NCI-H2029 (cell line): ENCODE measurements at places on chromosomes 11 and 22.

GRCh38 chr22:27420817-27421361 is 380.7 kb downstream of the MN1 start:
- DNase-seq = no peak

GRCh38 chr22:46517255-46517761 is 20.1 kb downstream of the CELSR1 start:
- no peak for DNase-seq

DNA sequence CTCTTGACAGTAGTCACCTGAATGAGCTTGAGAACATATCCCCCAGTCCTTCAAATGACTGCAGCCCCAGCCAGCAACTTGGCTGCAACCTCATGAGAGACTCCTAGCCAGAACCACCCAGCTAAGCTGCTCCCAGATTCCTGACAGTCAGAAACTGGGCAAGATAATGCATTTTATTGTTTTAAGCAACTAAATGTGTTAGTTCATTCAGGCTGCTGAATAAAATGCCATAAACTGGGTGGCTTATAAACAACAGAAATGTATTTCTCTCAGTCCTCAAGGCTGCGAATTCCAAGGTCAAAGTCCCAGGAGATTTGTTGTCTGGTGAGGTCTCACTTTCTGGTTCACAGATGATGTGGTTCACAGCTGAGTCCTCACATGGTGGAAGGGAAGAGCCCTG is 5.8 kb upstream of the PAMR1 start:
- DNase-seq = no peak

DNA sequence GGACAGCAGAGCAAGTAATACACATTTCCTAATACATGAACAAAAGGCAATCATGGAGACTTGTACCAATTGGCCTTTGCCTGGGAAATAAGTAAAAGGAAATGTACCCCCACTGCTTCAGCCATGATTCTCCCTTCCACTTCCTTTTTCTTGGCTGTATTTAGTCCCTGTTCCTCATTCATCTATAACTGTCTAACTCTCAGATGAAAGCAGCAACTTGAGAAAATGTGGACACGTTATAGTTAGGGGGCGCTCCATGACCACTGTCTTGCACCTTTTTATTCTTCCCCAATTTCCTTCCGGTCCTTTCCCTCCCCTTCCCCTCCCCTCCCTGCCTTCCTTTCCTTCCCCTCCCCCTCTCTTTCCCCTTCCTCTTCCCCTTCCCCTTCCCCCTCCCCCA is 61.3 kb upstream of the BARX2 start:
- no peak for DNase-seq
